ENCODE measurements at places on chromosomes 7 and 10. TPM values are rescaled to one million over a fixed set of nuclear protein-coding genes. Genes with fewer than 3 reads are reported as not detected.

ZNF107 gene
- 3.9 TPM for total RNA-seq

TRRAP gene
- total RNA-seq: 18.7 TPM

PDK4 gene
- under 0.01 TPM for total RNA-seq

GPER1 gene
- 1.6 TPM for total RNA-seq

RADIL gene
- total RNA-seq: 1.2 TPM

PNLIP gene
- not detected for total RNA-seq

LMTK2 gene
- total RNA-seq: 8.3 TPM

ITGA8 gene
- total RNA-seq: under 0.01 TPM

PNLIPRP3 gene
- not detected for total RNA-seq

TMEM236 gene
- total RNA-seq: under 0.01 TPM

PYROXD2 gene
- total RNA-seq: 12.5 TPM

TCF7L2 gene
- total RNA-seq: 2.6 TPM

ELN gene
- total RNA-seq: 0.59 TPM
